ENCODE measurements at places on chromosomes 1 and 21. TPM values are rescaled to one million over a fixed set of nuclear protein-coding genes. Genes with fewer than 3 reads are reported as not detected.

The DMRTA2 gene
- total RNA-seq: 0.18 TPM

GRCh38 chr1:59178339-59179187 is 118.3 kb upstream of the FGGY start:
- no peak for DNase-seq

GRCh38 chr1:198887866-198888265 is 249.0 kb downstream of the PTPRC start:
- no peak for DNase-seq

The FOXD3 gene
- total RNA-seq: 42.5 TPM

- no peak for DNase-seq
Measured at GRCh38 chr21:17201741-17202260, 311.0 kb upstream of the CXADR start.

GRCh38 chr1:172894349-172895049 is 156.2 kb downstream of the TNFSF18 start:
- DNase-seq: no peak

DNA sequence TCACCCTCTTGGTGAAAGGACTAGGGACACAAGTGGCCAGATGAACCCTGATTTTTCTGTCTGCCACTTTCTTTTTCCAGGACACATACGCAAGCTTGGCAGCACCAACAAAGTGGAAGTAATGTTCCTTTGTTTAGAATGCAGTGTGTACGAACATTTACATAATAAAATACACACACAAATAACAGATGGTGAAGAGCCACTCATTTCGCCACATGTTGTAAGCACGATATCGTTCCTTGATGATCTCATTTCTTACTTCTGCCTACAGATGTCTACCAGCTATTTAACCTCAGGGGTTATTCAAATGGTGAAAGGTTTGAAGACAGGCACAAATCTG is 670.2 kb upstream of the CXADR start:
- no peak for DNase-seq

DNA sequence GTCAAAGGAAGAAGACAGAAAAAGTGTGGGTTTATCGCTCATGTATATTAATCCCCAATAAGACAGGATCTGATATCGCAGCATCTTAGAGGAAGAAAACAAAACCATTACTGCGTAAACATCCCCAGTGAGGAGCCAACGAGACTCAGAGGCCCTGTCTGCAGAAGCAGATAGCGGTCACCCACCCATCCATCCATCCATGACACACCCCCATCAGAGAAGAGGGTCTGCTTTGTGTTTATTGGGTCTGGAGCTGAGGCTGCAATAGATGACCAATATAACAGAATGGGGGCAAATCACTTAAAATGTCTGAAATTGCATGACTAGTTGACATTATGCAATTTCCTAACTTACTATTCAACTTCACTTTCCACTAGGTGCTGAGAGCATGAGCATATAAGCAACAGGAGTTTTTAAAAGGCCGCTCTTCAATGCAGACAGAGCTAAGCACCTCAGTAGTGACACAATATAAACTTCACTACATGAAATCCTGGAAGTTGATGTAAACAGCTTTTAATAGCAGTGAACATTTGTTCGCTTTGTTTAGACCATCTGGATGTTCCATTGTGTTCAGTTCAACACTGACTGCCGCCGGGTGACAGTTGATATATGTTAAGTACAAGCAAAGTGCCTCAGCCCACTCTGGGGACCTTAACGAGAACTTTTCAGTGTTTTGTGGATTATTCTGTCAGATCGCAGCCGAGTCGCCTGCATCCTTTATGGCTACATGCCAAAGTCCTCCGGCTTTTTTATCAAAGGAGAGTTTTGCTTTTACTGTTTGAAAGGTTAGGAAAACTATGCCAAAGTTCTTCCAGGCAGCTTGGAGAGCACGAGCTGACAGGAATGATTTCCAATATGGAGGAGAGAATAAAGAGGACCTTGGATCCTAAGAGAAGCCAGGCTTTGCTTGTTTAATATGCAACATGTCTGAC is 167.5 kb downstream of the ZNF281 start:
- DNase-seq: no peak

The S100A2 gene
- total RNA-seq: not detected

All from neural crest cell (in vitro differentiated cells).